ENCODE measurements at places on chromosomes 12 and 14.

- no peak for DNase-seq
Measured at GRCh38 chr14:70934084-70934483, 26.8 kb downstream of the PCNX1 start.

- DNase-seq, result peak; percentile 20
Measured at GRCh38 chr14:26255213-26255612, 342.6 kb downstream of the NOVA1 start.

- DNase-seq, result no peak
Measured at GRCh38 chr14:105163040-105163742, 5.4 kb downstream of the JAG2 start.

DNA sequence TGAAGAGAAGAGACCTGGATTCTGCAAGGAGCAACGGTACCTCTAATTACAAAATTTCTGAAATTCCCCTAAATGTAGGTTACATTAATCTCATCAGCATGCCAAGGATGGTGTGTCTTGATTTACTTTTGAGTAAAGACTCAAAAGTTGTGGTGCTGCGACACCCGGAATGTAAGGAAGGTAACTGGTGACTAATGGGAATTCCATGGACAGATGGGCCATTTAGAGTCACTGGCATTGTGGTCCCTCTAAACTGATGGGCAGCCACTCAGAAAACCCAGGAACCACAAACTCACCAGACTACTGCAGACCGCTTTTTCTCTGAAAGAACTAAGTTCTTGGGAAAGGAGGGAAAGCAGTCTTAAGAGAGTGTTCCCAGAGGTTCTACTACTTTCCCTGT, 32.8 kb downstream of the GRIN2B start:
- DNase-seq, result peak; percentile 42

GRCh38 chr12:46494424-46494823, 121.9 kb upstream of the SLC38A2 start:
- DNase-seq, result peak; percentile 74

DNA sequence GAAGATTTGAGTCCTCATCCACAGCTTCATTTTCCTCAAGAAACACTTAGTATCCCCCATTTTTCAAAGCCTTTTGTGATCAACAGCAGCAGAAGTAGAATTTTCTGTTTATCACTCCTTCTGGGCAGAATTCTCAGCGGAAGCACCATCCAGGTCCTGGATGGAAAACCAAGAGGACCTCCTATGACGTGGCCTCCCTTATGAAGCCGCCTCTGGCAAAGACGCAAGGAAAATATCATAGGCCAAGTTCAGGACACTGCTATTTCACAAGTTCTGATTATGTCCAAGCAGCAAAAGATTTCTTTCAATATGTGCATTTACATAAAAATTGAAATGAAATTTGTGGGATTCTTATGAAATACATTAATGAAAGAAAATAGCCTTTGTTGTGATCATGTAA, 315.0 kb downstream of the SEC23A start:
- no peak for DNase-seq

GRCh38 chr14:81819344-81819743, 285.7 kb upstream of the SEL1L start:
- DNase-seq, result no peak

GRCh38 chr14:33949411-33949893, 1.4 kb downstream of the EGLN3 start:
- no peak for DNase-seq

DNA sequence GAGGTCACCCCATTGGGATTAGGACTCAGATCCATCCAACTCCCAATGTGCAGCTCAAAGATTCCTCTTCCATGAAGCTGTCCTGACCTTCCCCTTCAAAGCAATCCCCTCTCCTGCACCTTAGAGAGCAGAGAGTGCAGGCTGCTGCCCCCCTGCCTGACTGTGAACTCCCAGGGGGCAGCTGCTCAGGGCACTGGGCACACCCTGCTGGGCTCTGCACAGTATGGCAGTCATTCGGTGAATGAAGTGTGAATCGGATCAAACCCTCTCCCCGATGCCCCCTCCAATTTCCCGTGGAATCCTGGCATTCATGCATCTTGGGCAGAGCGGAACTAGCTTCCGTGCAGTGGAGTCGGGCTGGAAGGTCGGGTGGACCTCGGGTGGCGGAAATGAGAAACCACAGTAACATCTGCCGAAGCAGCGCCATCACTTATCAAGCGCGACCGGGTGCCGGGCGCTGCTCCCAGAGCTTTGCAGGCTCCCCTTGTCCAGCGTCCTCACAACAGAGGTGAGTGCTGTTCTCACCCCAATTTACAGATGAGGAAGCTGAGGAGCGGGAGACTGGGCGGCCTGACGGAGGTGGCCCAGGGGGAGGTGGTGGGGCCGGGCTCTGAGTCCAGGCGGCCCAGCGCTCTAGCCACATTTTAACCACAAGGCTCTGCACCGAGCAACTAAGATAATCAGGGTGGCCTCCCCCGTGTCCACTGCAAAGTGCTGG, 14.7 kb downstream of the GALNT9 start:
- DNase-seq, result no peak

- peak; percentile 52 for DNase-seq
Measured at GRCh38 chr12:42135259-42135814, 9.3 kb downstream of the GXYLT1 start.

DNA sequence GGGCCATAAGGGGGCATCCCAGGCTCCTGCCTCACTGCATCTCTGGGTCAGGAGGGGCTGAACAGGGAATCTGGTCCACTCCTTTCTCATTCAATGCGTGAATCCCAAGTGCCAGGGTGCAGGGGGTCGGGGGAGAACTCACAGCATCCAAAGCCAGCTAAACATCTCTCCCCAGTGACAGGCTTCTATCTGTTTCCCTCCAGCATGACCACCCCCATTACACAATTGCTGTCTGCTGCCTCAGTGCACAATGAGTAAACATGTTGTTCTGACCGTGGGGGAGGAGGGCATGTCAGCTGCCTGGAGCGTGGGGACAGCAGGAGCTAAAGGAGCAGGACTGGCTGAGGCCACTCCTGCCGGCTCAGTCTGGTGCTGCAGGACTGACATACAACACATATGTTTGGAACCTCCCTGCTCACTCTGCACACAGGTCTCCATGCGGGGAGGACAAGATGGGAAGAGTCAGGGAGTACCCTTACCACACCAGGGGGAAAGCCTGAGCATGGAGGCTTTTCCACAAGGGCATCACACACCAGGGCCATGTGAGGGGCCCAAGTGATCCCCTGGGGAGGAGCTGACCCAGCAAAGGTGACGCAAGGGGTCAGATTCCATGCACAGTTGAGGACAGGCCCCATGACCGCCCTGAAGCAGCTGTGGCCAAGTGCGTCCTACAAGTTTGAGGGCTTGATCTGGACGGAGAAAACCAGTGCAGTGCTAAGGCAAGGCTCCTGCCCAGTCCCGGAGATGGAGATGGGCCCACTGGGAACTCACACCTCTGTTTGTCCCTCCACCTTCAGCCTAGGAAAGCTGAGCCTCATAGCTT, 1.4 kb downstream of the TNS2 start:
- DNase-seq, result peak; percentile 60

All from astrocyte of the hippocampus (primary cell).